ENCODE measurements at places on chromosomes 13 and 19.

DNA sequence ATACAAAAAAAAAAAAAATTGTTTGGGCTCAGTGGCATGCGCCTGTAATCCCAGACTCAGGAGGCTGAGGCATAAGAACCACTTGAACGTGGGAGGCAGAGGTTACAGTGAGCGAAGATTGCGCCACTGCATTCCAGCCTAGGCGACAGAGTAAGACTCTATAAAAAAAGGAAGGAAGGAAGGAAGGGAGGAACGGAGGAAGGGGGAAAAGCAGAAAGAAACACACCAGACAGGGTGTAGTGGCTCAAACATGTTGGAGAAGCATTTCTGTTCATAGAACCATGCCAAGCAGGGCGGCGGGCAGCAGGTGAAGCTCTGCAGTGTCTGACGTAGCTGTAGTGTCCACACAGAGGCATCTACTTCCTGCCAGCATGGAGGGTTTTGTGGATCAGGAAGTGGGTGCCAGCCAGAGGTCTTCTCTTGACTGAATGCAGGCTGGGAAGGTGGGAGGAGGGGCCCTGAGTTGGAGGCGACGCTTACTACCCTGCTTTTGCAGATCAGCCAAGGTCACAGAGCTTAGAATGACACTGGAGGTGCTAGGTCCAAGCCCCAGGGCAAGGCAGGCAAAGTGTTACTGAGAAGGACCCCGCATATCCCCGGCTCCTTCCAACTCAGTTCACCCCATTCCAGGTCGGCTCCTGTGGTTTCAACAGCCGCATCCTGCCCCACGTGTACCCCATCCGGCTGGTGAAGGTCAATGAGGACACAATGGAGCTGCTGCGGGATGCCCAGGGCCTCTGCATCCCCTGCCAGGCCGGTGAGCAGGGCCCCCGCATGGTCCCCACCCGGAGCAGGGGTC lies 11.6 kb upstream of the PGLS start:
- DNase-seq: no peak

DNA sequence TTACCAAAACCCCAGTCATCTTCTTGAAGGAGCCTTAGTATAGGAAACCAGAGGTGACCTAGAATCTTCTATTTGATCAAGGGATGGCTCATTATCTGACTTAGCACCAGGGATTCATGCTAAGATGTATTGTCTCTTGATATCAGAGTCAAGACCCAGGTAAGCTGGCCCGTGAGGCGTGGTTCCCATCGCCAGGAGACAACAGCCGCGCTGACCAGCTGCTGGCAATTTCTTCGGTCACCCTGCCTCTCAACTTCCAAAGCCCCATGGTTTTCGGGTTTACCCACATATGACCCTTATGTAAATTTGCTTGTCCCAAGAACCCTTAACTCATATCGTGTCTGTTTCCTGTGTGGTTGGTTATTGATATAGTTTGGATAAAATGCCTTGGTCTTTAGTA lies 77.7 kb upstream of the VSTM2B start:
- no peak for DNase-seq

- no peak for DNase-seq
These were observed 220.3 kb downstream of the RAP2A start for GRCh38 chr13:97654236-97654635.

- no peak for DNase-seq
These were observed 151.5 kb downstream of the KLF5 start for GRCh38 chr13:73210218-73210883.
